SHP77 treated with DMSO at 0.1 percent for 48 hours (cell line): ENCODE measurements at places on chromosomes 1 and 21.
A peak's percentile ranks its signal among the peaks of the same experiment; 100 is the strongest.

DNA sequence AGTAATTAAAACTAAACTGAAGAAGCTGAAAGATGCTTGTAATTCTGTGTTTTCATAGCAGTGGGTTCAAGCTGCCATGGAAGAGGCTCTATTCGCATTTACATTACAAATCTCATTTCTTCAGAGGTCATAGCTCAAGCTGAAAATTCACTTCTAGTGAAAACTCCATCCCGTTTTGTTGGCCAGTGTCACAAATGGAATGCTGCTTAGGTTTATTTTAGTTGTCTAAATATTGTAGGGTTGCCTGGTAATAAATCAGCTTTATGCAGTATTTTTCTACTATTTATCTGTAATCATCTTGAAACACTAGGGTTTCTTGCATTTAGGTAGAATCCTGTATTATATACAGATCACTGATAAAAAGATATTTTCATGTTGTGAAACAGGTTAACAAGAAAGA is 240.6 kb downstream of the PTBP2 start:
- no peak for DNase-seq

GRCh38 chr1:63793741-63794240 is 20.0 kb downstream of the ROR1 start:
- DNase-seq: no peak

- no peak for DNase-seq
Observed at GRCh38 chr1:218846181-218846580, 327.5 kb upstream of the LYPLAL1 start.

- DNase-seq: no peak
Observed at GRCh38 chr1:17056551-17056950, 2.7 kb upstream of the SDHB start.

- no peak for DNase-seq
Observed at GRCh38 chr1:106680216-106680615, 376.3 kb upstream of the PRMT6 start.

DNA sequence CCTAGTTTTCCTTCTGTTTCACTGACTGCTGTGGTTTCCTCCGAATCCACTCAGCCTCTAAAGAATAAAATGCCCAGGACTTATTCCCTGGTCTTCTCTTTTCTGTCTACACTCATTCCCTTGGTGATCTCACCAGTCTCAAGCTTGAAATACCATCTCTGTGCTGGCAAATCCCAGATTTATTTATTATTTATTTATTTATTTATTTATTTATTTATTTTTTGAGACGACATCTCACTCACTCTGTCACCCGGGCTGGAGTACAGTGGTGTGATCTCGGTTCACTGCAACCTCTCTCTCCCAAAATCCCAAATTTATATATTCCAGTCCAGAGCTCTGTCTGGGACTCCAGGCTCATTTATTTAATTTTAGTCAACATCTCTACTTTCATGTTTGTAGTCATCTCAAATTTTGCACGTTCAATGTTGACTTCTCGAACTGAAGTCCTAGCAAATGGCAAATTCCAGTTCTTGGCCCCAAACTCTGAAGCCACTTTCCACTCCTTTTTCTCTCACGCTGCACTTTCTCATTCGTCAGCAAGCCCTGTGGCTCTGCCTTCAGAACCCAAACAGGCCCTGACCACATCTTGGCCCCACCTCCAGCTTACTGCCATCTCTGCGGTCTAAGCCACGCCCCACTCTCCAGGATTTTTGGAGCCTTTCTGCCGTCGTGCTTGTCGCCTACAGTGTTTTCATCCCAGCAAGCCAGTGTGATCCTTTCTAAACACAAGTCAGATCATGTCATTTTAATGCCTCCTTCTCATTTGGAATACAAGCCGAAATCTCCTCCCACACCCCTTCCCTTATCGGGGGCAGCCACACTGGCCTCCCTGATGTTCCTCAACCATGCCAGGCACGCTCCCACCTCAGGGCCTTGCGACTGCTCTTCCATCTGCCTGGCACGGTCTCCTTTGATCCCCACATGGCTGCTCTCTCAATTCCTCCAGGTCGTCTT is 14.2 kb upstream of the TENT5B start:
- peak; percentile 61 for DNase-seq

GRCh38 chr1:101697072-101697471 is 299.7 kb downstream of the OLFM3 start:
- no peak for DNase-seq

- DNase-seq: no peak
Observed at GRCh38 chr1:28971980-28972771, 57.8 kb downstream of the EPB41 start.

DNA sequence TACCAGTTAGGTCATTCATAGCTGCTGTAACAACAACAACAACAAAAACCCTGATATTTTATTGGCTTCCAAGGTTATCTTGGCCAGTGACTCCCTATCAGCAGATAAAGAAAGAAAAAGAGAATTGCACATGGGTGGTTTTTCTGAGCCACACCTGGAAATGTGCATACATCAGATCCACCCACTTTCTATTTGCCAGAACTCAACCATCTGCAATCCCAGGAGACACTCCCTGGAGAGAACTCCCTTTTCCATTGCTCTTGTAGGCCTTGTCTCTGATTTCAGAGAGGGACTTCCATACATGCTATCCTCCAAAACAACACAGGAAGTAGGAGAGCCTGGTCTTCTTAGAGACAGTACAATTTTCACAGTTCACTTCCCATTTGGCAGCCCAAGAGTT is 74.9 kb upstream of the ZC3H11B start:
- no peak for DNase-seq

- DNase-seq: no peak
Observed at GRCh38 chr21:45148316-45148990, 74.1 kb downstream of the ADARB1 start.

DNA sequence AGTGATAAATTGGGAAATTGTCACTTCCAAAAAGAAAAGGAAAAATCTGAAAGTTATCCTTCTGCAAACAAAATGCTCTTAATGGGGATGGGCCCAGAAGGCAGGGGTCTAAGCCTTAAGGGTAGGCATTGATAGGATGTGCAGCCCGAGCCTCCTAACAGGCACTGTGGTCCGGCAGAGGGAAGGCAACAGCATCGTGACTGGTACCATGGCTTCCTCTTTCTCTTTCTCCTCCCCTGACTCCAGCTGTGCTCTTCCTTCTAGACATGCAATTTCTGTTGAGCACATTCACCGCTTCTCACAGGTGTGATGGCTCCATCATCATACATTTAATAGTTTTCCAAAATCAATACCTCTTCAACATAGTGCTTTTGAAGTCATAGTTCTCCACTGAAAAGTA is 91.5 kb downstream of the SELENOF start:
- DNase-seq: no peak

DNA sequence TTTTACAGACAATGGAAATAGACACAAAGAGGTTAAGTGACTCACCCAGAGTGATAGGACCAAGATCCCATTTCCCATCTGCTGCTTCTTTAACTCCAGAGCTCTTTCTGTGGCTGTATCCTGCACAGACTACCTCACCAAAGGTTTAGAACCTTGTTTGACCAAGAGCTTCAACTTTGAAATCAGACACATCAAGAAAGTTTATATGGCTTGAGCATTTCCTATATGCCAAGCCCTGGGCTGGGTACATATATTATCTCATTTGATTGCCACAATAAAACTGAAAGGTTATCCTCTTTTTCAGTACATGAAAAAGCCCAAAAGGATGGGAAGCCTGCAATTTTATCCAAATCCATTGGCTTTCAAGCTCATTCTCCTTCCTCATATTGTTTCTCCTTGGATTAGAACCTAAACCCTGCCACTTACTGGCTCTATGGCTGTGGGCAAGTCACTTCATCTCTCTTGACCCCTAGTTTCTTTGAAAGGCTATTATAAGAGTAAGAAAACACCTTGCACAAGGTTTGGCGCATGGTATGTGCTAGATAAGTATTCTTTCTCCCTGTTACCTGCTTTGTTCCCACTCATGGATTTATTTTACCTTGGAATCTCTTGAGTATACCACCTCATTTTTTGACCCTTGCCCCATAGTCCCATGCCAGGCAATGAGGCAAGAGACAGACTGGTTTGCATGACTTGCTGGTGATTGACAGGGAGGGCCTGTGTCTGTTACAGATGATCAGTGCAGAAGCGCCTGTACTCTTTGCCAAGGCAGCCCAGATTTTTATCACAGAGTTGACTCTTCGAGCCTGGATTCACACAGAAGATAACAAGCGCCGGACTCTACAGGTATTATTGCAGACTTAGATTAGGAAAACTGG is 34.5 kb upstream of the KCNQ4 start:
- no peak for DNase-seq

DNA sequence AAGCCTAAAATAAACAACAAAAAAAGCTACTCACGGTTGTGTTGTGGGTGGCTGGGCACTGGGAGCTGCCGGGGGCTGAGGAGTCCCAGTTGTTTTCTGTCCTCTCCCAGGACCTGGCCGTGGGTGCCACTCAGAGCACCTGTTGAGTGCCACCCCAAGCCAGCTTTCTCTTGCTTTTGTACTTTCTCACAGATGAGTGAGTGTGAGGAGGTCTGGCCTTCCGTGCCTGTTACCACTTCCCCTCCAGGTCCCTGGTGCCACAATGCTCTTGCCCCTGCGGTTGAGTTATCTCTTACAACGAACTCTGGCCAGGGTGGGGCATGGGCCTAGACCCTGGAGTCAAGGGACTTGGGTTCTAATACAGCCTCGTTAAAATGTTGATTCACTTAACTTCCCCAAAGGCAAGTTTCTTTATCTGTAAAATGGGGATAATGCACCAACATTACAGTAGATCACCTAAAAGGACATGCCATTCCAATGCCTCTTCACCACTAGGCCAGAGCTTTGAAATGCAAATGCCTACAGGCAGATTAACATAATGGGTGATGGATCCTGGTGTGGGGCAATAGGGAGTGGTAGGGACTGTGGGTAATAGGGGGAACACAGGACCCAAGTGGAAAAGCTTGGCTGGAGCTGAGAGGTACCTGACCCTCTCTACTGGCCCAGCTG is at the start of gene CNR2:
CNR2 (minus strand) TSS at position 151 of the 669 bp plus-strand sequence. CDS start 37,745 bp downstream, outside the sequence.
- DNase-seq: no peak

DNA sequence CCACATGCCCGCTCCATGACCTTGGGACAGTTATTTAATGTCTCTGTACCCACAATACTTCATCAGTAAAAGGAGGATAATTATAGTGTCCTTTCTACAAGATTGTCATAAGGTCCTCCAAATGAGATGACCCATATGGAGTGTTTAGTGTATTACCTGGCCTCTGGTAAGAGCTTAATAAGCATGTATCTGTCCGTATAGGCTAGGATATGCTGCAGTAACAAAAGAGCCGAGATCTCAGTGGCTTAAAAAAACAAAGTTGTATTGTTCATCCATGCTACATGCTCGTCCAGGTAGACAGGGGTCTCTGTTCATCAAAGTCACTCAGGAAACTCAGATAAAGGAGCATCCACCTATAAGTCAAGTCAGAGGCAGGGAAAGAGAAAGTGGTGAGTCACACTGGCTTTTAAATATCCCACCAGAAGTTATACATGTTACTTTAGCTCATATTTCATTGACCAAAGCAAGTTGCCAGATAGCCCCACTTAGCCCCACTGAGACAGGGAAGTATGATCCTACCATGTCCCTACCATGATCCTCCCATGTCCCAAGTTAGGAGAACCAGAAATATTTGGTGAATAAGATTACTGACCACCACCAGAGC is 53.0 kb upstream of the KAZN start:
- no peak for DNase-seq
